ENCODE measurements at places on chromosomes 3 and 15.
A peak's percentile ranks its signal among the peaks of the same experiment; 100 is the strongest.

- DNase-seq, result no peak
Measured at GRCh38 chr3:182078316-182078715, 366.6 kb downstream of the SOX2 start.

GRCh38 chr15:60527456-60527855, 48.5 kb upstream of the ICE2 start:
- DNase-seq, result no peak

DNA sequence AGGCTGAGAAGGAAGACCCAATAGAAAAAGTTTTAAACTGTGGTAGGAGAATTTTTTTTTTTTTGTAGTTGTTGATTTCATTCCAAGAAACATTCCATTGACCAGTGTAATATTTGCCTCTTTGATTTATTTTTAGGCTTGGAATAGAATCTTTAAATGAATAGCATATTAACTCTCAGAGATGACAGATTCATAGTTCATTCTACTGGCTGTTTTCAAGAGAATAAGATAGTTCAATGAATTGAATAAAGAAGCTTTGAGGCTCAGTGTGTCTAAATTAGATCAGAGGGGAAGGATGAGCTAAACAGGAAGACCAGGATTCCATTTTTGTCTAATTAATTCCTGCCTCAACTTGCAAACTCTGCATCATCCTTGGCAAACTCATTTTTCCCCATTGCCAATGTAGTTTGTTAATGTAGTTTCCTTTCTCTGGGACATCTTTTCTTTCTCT, 98.4 kb downstream of the NAALADL2 start:
- no peak for DNase-seq

DNA sequence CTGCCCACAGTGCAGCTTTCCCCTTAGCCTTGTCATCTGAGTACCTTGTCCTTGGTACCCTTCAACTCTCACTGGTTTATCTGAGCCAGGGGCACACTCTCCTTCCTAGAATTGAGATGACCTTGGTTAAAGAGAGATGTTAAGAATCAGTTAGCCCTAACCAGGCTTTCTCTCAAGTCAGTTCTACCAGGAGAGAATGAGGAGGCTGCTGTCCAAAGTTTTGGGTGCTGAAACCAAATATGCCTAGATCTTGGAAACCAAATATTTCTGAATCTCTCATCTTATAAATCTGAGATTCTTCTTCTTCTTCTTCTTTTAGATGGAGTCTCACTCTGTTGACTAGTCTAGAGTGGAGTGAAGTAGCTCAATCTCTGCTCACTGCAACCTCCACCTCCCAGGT, 12.0 kb upstream of the CTXND1 start:
- DNase-seq, result no peak

- peak; percentile 87 for DNase-seq
Measured at GRCh38 chr3:13009132-13009945, 63.9 kb downstream of the IQSEC1 start.

DNA sequence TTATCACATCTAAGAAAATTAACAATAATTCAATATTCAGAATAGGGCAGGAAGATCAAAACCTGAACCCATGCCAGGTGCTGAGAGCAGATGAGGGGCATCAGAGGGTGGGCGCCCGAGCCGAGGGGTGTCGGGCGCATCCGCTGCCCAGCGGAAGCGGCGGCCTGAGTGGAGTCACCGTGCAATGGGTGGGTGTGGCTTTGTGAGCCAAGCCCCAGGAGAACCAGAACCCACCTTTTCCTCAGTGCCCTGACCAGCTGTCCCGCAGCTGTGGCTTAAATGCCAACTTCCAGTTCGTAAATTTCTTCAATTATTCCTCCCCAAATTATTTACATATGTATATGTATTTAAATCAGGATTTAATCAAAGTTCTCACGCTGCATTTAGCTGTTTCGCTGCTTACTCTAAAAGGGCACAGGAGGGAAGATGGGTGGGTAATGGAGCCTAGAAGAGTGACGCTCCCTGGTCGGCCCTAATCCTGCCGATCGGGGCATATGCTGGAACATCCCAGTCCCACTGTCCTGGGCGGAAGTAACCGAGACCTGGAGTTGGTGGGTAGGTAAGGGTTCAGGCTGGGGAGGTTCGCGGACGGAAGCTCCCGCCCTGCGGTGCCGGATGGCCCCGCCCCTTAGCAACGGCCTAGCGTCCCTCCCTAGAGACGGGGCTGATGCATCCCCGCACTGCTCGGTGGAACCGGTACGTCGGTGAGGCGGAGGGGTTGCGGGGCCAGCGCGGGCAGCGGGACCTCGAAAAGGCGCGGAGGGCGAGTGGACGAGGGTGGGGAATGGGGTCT, 1.3 kb downstream of the DNAH1 start:
- peak; percentile 84 for DNase-seq

- no peak for DNase-seq
Measured at GRCh38 chr15:57150066-57150865, 226.0 kb upstream of the CGNL1 start.

GRCh38 chr3:50297384-50297775, 1.8 kb downstream of the HYAL3 start:
- DNase-seq, result no peak

DNA sequence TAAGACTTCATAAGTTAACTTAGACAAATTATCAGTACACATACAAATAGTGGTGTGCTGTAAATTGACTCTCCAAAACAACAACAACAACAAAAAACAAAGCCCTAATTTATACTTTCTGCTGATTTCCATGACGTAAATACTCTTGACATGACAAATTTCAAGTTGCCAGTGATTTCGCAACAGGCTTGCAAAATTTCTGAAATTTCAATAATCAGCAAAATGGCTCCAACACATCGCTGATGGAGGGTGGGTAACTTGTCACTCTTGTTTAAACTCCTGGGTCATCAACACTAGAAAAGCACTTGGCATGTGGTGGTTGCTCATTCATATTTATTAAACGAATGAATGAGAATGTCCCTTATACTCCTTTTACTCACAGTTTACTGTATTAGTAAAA, 205.2 kb upstream of the SATB1 start:
- DNase-seq, result no peak

DNA sequence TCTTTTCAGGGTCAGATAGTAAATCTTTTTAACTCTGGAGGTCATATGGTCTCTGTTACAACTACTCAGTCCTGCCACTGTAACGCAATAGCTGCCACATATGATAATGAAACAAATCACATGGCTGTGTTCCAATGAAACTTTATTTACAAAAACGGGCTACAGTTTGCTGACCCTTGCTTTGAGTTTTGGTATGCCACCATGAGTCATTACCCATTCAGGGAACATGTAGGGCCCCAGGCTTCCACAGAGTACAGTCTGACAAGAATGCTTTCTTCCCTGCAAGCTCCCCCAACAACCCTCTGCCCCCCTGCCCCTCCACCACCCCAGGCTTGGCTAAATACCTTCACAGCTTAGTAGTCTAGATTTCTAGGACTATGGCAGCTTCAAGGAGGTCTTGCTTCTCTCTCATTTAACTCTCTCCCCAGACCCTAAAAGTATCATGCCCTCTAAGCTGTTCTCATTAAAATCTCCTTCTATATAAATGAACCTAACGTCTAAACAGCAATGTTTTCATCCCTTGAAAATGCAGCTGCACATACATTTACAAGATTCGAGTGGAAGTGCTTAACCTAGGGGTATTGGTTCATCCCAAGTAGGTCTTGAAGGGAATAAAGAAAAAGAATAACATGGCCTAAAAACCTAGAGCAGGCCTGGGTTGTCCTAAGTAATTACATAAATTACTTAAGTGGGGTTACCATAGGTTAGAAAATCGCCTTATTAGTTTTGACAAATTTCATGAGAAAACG, 117.8 kb upstream of the PRICKLE2 start:
- DNase-seq, result no peak

- no peak for DNase-seq
Measured at GRCh38 chr3:147267434-147267833, 138.9 kb downstream of the ZIC4 start.

DNA sequence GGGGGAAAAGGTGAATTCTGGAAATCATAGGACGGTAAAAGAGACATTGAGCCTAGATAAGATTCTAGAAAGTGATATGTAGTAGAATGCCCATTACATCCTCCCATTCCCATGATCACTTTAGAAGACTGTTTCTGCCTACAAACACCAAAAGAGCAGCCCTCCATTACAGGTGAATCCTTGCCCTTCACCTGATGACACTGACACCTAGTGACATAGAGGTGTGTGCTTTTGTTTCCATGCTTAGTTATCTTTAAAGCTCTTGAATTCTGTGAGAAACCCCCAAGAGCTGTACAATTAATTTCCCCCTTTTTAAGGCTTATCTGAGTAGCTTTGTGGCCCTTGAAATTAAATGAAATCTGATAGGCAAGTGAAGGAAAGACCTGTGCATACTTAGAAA, 8.3 kb upstream of the BBX start:
- DNase-seq, result no peak

DNA sequence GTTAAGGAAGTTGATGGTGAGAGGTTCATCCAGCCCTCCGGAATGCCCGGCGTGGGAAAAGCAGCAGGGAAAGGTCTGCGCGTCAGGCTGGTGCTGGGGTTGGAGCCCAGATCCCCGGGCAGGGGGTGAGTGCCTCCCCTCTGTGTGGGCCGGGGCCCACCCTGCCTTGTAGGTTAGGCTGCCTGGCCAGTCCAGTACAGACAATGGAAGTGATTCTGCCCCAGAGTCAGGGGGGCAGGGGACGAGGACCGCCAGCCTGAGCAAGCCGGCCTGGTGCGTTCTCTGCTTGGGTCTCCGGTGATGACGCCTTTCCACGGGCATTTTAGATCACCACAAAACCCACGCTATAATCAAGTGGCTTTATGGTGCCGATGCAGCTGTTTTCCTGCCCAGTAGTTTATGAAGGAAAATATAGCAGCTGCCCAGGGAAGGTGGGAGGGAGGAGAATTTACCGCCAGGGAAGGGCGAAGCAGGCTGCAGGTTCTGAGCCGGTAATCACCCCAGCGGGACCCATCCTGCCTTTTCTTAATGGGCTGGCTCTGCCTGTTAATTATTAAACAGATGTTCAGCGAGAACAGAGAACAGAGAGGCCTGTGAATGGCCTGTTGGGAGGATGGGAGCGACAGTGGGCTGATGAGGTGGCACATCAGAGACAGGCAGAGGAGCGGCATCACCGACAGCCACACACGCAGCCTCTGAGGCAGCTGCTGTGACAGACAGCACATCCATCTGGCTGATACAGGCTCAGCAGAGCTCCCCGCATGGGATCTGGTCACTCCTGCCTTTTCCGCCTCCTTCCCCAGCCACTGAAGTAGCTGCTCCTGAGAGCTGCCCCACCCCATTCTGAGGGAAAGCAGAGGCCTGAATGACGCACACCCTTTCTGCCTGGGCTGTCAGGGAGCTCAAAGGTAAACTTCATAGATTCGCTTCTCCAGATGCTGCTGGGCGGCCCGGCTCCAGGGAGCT, 35.2 kb downstream of the BDH1 start:
- DNase-seq, result no peak

GRCh38 chr15:76011627-76012551, at the start of gene NRG4:
TSS of gene NRG4 (minus strand) at chr15:76012424. CDS start at chr15:76011230, 1,194 bp downstream.
- DNase-seq, result no peak

DNA sequence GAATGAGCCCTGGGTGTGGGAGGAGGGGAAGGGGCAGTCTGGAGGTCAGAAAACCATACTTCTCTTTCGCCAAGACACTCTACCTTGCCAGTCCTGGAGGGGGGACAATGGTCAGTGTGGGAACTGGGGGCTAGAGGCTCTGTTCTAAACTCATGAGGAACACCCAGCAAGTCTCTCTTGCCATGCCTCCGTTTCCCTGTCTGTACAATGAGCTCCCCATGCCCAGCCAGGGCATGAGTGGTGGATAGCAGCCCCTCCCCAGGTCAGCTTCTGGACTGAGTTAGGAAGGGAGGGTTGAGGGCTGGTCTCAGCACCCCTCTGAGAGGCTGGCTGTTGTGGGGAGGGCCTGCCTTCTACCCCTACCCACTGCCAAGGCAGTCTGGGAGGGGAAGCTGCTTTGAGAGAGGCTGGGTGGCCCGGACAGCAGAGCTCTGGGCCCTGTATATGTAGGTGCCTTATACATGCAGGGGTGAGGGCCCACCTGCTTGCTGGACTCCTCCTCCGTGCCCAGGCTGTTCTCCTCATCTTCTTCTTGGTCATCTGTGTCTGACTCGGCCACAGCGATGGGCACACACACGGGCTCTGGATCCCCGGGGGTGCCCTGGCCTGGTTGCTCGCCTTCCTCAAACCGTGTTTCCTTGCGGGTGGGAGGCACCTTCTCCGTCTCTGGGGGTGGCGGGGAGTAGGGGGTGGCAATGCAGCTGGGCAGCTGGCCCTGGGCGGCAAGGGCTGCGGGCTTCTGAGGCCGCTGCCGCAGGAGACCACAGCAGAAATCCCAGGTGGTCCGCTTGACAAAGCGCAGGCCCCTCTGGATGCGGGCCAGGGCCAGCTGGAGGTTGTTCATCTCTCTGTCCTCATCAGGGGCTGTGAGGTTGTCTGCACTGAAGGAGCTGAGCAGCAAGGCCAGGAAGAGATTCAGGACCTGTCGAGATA, 68.8 kb downstream of the SCN5A start:
- DNase-seq, result no peak

DNA sequence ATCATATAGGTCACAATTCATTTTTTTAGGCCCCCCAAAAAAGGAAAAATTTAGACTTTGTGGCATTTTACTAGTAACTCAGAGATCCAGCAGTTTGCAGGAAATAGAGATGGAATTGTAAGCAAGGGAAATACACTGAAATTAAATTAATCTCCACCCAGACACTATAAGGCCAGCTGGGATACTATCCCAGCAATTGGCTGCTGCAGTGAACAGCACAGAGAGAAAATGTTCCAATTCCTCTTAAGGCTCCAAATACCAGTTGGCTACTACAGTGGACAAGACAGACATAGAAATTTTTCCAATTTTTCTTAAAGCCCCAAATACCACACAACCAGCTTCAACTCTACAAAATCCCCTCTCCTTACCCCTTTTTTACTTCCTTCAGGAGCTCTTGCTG, 78.9 kb downstream of the ULK4 start:
- no peak for DNase-seq

DNA sequence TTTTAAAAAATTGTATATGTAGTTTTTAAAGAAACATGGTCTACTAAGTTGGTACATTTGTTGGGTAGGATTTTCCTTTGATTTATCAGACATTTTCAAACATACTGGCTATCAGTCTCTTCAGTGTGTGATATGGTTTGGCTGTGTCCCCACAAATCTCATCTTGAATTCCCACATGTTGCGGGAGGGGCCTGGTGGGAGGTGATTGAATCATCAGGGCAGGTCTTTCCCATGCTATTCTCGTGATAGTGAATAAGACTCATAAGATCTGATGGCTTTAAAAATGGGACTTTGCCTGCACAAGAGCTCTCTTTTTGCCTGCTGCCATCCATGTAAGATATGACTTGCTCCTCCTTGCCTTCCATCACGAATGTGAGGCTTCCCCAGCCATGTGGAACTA, 121.9 kb downstream of the ABI3BP start:
- DNase-seq, result no peak

- DNase-seq, result no peak
Measured at GRCh38 chr3:137300703-137301102, 342.9 kb downstream of the IL20RB start.

DNA sequence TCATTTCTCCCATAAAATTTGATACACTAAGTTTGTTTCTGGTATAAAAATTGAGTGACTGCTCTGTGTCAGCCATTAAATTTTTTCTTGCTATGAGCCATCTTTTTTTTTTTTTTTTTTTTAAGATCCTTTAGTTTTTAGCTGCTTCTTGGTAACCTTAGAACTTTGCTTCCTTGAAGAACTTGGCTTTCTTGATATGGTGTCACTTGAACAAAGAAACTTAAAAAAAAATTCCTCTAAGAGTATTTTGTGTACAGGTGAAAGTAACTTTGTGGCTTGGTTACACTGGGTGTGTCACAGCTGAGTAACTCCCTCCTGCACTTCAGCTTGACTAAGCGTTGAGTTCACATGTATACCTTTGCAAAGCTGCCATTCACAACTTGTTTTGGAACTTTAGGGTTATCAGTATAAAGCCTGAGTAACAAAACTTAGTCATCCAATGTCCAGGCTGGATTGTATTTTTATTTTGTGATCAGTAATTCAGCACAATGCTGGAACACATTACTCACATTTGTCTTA, 6.5 kb downstream of the CHD2 start:
- peak; percentile 81 for DNase-seq

Measured in CD8-positive, alpha-beta T cell (primary cell).